ENCODE measurements at places on chromosomes 7 and 10.

DNA sequence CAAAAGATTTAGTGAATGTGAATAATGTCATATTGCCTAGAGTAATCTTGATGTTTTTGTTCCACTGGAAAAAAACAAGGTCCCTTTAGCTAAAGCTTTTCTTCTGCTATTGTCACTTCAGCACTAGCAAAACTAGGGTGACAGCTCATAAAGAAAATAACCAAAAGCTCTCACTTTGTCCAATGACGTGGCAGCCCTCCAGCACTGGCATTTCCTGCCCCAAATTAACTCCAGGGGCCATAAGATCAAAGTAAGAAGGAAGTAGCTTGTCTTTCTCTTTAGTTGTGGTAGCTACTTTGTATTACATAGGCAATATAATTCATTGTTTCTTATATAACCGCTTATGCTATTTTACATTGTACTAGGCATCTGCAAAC is 47.3 kb downstream of the LRRN3 start:
- DNase-seq: no peak

DNA sequence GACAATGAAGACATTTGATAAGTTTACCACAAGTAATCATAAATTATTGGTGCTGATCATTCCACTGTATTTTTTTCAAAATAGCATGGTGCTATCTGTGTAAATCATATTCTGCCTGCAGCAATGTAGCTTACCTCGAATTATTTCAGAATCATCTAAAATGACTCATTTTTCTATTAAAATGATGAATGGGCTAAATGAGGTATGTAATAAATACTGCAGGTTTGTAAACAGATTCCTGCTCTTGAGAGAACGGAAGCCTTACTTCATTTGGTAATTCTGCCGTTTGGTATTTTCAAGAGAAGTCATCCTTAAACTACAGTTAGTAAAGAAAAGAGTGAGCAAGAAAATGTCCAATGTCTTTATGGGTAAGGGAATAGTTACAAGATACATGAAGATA is 115.9 kb downstream of the CHCHD3 start:
- no peak for DNase-seq

DNA sequence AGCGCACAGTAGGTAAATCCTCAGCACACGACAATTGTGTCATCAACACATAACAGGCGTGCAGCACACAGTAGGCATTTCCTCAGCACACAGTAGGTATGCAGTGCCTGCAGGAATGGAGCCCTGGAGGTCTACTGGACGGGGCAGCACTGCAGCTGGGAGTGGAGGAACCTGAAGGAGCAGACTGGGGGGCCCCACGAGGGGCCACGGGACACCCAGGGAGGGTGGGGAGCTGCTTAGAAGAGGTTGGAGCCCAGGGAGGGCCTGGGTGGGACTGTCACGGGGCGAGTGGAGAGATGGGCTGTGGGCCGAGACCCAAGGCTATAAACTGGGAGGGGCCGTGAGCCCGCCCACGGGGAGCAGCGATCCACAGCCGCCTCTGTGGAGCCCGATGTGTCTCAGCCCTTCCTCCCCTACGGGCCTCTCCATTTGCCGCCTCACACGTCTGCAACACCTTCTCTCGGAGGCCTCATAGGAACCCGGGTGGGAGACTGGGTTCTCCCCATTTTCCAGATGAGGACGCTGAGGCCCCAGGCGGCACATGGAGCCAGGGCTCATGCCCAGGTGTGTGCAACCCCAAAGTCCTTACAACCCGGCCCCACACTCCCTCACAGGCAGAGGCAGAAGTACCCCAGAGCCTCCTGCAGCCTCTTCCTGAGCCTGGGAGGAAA is 101.5 kb downstream of the MICALL2 start:
- DNase-seq: no peak

GRCh38 chr7:117192108-117192507 is 130.8 kb downstream of the WNT2 start:
- DNase-seq: no peak

All from stimulated activated CD8-positive, alpha-beta memory T cell treated with anti-CD3 and anti-CD28 coated beads, Interleukin-4, amount 100 ng/mL, for 1 hour (primary cell).